GM06990 (cell line): ENCODE measurements at places on chromosomes 5 and 9.

GRCh38 chr5:95029569-95030366 is 255.1 kb downstream of the MCTP1 start:
- no peak for DNase-seq

- DNase-seq, result no peak
These were observed 259.9 kb downstream of the BNC2 start for GRCh38 chr9:16610538-16610937.

GRCh38 chr5:111781200-111781599 is 24.2 kb upstream of the NREP start:
- DNase-seq, result no peak

DNA sequence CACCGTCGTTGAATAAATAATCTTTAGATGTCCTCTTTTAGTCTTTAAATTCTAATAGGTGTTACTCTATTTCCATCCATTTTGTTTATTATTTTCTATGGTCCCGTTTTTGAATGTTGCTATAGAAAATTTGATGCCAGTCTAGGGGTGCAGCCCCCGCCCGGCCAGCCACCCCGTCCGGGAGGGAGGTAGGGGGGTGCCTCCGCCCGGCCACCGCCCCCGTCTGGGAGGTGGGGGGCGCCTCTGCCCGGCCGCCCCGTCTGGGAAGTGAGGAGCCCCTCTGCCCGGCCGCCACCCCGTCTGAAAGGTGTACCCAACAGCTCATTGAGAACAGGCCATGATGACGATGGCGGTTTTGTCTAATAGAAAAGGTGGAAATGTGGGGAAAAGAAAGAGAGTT is 2372.2 kb upstream of the WWC1 start:
- no peak for DNase-seq

GRCh38 chr9:125603478-125604021 is 103.5 kb downstream of the MAPKAP1 start:
- DNase-seq, result no peak

- DNase-seq, result no peak
These were observed 19.5 kb downstream of the C5orf52 start for GRCh38 chr5:157690690-157691433.

DNA sequence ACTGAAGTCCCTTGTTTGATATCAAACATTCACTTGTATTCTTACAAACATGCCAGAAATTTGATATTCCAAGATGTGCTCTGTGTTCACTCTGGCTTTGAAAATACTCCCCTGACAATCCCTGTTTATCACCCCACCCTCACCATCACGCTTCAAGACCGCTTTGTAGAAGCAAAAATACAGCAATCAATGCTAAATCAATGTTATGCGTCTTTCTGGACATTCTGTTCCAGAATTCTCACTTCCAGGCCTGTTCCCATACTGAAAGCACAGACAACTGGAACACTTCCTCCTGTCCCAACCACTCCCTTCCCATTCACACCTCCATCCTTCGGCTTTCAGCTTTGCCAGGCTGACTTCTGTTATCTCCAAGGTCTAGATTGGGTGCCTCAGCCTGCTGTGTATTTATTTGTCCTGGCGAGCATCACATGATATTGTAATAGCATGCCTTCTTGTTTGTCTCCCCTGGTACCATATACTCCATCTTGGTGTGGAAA is 72.8 kb downstream of the SNCAIP start:
- no peak for DNase-seq

DNA sequence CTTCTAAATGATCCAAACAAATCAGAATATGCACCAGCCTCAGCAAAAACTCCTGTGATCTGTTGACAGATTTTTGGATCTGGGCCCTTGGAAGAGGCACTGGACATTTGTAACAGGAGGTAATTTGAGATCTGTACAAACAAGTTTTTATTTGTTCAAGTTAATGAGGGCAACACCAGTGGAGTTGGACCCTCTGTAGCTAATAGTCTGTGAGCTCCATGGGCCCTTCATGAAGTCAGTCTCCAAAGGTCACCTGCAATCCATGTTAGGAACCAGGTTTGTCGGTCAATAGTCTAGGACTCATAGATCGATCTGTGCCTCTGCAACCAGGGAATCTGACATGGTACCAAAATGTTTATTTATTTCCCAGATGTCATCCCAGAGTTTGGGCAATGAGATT is 40.9 kb downstream of the PAM start:
- DNase-seq, result no peak

DNA sequence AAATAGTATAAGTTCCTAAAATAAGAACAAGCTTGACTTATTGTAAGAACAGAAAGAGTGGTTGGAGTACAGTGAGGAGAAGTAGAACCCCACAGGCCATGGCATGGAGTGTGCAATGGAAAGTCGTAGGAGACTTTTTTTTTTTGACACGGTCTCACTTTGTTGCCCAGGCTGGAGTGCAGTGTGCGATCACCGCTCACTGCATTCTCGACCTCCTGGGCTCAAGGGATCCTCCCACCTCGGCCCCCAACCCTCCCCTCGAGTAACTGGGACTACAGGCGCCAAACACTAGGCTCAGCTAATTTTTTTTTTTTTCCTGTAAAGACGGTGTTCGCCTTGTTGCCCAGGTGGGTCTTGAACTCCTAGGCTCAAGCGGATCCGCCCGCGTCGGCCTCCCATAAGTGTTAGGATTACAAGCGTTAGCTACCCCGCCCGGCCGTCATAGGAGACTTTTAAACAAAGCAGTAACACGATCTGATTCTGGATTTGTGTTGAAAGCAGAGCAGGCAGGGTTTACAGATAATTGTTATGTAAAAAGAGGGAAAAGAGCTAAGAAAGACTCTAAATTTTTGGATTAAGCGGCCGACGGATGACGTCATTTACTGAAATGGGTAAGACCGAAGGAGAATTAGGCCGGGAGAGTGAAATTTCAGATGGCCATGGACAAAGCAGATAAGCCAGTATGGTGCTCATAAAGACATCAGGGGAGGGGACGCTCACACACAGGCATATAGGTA is 752 bp downstream of the TSTD2 start:
- DNase-seq, result no peak

- DNase-seq, result no peak
These were observed 3.9 kb upstream of the HK3 start for GRCh38 chr5:176902911-176903664.
